ENCODE measurements at places on chromosomes 4 and X.

DNA sequence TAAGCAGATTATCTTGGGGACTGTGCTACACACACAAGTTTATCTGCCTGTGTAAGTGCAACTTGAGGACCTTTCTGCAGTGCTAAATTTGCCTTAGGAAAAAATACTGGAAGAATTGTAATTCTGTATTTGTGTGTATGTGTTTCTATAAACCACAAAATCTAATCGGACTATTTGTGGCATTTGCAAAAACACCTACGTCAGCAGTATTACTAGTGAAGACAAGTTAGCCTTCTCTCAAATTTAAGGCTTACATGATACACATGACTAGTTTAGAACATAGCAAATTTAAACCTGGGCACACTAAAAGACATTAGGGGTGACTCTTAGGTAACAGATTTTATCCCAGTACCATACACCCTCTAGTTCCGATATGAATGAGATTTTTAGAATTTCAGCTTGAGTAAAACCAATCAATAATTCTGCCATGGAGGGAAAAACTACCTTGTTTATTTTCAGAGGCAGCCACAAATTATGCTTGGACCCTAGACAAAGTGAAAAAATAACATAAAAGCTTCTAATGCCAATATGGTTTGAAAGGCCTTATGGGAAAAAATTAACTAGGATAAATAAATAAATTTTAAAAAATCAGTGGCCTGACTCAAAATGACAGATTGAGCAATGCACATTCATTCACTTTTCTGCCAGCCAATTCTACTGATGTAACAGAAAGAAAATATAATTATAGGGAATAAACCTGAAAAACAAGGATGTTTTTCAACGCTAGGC, 176.4 kb downstream of the SNCA start:
- DNase-seq = no peak

GRCh38 chr4:168099195-168099594, 6.9 kb downstream of the ANXA10 start:
- no peak for DNase-seq

- no peak for DNase-seq
Observed at GRCh38 chrX:20252381-20253231, 14.1 kb downstream of the RPS6KA3 start.

GRCh38 chr4:3470244-3471097, 7.4 kb downstream of the DOK7 start:
- DNase-seq = no peak

DNA sequence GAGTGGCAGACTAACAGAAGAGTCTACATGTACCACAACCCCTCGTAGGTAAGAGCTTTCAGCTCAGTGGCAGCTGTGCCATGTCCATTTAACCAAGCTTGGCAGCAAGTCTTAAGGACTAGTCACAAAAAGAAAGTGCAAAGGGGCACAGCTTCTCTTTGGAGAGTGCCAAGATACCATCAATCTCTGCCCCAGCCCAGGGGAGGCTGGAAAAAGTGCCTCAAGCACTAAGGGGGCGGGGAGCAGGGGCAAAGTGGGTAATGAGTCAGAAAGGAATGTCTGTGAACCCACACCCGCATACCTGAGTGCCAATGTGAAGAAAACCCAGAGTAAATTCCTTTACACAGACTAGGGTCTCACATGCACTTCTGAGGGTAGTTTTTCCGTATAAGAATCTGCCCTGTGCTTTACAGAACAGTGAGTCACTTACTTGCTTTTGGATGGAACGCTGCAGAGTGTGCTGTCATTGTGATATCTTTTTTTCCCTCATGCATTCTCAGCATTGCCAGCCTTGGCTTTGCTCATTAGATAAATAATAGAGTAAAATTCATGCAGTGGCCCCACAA, 219.8 kb downstream of the ZNF674 start:
- peak; percentile 84 for DNase-seq

- no peak for DNase-seq
Observed at GRCh38 chr4:97142893-97143292, 1000.4 kb downstream of the STPG2 start.

- no peak for DNase-seq
Observed at GRCh38 chrX:98939456-98939855, 1470.6 kb downstream of the PCDH19 start.

DNA sequence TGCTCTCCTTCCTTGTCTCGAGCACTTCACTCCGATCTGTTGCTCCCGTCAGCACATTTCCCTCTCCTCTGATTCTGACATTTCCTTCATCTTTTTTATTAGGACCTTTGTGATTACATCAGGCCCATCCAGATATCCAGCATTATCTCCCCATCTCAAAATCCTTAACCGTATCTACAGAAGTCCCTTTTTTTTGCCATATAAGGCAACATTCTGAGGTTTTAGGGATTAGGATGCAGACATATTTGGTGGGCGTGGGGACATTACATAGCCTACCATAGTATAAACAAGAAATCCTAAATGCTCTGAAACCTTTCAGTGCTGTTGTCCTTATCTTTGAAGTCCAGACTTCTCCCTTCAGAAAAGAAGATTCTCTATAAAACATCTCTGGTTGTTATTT, 505.0 kb upstream of the PITX2 start:
- no peak for DNase-seq

DNA sequence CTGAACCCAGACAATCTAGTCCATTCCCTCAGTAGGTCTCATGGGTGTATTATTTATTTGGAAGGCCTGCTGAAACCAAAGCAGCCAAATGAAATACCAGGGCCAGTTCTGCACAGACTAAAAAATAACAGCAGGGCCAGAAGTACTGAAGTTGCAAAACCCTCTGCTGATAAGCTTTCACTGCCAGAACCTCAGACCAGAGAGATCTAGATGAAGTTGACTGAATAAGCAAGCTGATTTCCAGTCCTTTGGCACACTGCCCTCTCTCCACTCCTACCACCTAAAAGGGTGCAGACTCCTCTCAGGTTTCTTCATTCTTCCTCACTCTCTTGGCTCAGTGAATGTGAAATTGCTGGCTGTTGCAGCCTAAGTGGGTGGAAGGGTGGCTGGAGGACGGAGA, 276.7 kb upstream of the KLF3 start:
- no peak for DNase-seq

All from RWPE1 (cell line).